ENCODE measurements at places on chromosomes 16 and 17.

DNA sequence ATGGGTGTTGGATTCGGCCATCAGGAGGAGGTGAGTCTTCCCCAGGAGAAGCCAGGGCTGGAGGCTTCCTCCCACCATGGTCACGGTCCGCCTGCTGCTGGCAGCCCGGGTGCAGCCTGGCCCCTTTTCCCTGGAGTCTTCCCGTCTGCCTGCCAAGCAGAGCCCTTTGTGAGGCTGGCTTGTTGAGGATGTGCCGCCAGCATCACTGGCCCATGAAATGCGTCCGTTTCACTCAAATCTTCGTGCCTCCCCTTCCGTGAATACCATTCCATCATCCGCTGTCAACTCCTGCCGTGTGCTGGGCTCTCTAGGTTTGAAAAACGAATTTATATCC is 9.6 kb downstream of the VPS4A start:
- DNase-seq: no peak

GRCh38 chr16:53580038-53580802 is 77.2 kb upstream of the AKTIP start:
- DNase-seq: no peak

DNA sequence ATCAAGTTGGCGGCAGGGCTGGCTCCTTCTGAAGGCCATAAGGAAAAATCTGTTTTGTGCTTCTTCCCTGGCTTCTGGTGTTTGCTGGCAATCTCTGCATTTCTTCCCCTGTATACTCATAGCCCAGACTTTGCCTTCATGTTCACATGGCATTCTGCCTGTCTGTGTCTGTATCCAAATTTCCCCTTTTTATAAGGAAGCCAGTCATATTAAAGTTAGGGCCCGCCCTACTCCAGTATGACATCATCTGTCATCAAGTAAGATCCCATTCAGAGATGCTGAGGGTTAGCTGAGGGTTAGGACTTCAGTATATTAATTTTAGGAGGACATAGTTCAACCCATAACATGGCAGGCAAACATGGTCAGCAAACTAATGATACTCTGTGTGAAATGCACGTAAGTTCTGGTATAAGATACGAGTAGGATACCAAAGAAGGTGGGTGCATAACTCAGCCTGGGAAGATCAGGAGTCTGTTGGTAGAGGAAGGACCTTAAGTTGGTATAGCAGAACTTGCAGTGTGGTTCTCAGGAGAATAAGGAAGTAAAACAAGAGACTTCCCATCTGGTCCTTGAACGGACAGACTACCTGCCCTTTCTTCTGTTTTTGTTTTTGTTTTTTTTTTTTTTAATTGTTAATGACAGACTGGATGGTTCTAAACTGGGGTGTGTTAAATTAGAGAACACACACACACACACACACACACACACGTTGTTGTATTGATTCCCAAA is 13.9 kb downstream of the MAP2K6 start:
- DNase-seq: no peak

- no peak for DNase-seq
Observed at GRCh38 chr17:60188759-60189158, 39.0 kb downstream of the CA4 start.

GRCh38 chr17:51857052-51857597 is 301.4 kb downstream of the CA10 start:
- DNase-seq: no peak

DNA sequence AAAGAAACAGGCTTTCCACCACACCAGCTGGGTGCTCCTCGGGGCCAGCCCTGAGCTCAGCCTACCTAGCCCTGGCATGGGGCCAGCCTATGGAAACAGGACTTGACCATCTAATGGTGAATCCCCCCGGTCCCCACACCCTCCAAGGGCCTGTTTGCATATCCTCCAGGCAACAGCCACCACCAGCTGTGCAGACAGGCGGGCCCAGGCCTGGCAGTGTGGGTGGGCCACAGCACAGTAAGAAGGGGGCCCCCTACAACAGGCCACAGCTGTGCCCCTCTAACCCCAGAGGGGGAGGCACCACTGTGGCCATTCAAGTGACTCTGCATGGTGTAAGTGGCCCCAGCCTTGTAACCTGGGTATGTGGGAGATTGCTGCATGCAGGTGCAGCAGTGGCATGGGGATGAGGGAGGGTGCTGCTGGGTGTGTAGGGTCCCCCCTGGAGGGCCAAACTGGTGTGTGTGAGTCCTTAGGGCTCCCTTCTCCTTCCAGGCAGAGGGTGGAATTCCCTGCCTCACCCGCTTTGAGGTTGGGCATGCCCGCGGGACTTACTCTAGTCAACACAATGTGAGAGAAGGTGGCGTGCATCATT is 148.2 kb downstream of the C16orf78 start:
- DNase-seq: no peak

DNA sequence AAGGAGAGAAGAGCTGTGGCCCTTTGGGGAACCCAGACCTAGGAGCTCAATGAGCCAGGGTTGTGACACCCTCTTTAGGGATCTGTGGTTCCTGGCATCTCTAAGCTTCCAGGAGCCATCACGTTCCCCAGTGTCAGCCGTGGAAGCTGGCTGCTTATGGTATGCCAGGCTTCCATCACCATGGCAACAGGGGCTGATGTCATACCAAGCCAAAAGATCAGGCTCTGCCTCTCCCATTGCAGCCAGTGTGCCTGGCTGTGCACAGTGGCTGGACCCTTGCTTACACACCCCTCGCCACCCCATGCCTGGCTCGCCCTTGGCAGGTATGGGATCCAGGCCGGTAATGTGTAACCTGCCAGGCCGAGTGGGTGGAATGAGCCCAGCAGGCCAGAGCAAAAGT is 91.1 kb downstream of the SSH2 start:
- no peak for DNase-seq

GRCh38 chr17:5915337-5915736 is 154.8 kb upstream of the WSCD1 start:
- no peak for DNase-seq

DNA sequence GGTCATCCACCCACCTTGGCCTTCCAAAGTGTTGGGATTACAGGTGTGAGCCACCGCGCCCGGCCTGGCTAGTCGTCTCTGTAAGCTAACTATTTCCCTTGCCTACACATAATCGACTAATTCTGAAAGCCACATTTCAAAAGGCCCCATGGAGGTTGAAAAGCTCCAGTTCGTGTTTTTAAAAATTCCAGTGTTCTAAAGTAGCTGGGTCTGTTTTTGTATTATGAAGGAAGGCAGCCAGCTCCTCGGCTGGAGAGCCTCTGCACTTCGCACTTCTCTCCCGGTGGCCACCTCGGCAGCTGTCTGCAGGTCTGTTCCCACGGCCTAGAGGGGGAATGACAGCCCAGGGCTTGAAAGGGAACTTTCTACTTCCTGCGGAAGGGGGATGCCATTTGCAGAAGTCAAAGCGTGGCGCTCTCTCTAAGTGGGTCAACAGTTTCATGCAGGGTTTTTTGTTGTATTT is 16.9 kb downstream of the HASPIN start:
- DNase-seq: no peak

DNA sequence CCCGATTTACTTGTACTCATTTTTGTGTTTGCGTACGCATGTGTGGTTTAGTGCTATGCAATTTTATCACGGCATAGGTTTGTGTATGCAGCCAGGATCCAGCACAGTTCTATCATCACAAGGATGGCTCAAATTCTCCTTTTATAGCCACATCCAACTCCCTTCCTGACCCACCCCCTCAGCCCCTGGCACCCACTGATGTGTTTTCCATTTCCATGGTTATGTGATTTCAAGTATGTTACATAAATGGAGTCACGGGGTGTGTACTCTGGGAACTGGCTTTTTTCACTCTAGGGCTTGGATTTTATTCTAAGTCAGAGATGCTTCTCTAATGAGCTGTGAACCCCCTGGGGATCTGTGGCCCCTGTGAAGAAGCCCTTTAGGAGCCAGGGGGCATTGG is 16.8 kb downstream of the IL4R start:
- no peak for DNase-seq

- no peak for DNase-seq
Observed at GRCh38 chr17:47690121-47690520, 3.8 kb upstream of the TBKBP1 start.

GRCh38 chr16:51151961-51152663 is 1.0 kb upstream of the SALL1 start:
- no peak for DNase-seq

DNA sequence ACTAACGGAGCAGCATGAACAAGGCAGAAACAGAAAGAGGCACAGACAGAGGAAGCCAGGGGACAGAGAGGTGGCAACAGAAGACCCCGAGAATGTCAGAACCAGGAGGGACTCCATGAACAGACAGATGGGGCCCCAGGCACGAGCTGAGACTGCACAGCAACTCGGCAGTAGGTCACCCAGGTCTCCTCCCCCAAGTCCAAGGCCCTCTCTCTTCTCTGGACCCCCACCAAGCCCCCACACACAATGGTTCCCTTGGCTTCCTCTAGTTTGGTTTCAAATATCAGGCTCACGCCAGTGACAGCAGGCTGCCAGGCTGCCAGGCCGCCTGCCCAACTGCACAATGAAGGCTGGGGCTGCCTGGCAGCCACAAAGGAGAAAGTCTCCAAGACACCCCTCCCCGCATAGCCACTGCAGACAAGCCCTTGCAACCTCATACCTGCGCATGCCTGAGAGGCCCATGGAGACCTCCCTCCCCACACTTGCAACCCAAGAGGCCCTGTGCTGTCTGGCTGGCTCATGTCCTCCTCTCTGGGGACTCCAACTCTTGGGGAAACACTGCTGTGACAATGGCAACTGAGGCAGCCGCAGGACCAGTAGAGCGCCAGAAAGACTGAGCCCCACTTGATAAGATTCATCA is 54.8 kb downstream of the PIMREG start:
- no peak for DNase-seq

GRCh38 chr16:77332792-77333191 is 102.0 kb downstream of the ADAMTS18 start:
- no peak for DNase-seq

DNA sequence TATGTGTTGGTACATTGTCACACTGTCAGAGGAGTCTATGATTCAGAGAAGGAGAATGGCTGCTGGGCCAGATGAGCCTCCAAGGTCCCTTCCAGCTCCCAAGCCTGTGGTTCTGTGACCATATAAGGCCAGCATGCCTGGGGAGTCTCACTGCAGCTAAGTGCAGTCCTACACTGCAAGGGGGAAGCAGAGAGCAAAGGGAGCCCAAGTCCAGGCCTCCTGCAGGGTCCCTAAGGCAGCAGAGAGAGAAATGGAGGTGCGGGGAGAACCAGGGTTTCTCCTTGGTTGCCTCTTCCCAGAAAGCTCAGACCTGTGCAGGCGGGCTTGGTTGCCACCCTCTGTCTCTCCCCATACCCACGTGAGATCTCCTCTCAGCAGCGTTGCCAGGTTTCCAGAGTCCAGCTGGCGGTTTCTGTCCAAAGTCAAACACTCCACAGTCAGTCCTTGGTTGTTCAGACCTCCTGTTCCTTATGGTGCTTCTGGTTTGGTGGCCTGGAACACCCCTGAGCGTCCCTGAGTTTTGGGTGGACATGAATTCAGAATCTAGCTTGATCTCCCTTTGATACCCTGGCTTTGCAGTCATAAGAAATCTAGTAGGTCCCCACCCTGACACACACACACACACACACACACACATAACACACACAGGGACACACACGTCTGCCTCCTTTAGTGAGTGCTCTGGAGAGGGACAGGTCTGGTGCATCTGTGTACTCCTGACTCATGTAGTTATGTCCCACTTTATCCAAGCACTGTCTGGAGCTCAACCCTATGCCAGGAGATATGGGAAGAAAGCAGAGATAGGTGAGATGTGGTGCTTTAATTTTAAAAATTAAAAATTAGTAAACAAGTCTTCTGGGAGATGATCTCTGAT is 78.8 kb downstream of the GNAO1 start:
- DNase-seq: no peak

DNA sequence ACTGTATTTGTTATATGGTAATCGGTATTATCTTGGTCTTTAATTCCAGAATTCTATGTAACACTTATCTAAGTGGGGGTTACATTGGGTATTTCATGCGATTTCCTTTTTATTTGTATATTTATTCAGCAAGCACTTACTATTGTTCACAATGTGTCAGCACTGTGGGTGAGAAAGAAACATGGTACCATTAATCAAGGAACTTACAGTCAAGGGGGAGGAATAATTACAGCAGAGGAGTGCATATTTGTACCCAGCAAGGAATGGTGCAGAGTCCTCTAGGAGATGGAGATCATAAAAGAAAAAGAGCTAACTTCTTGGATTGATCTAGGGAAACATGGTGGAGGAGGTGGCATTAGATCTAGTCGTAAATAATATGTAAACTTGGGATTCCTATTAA is 117.0 kb upstream of the KCNJ16 start:
- DNase-seq: no peak

DNA sequence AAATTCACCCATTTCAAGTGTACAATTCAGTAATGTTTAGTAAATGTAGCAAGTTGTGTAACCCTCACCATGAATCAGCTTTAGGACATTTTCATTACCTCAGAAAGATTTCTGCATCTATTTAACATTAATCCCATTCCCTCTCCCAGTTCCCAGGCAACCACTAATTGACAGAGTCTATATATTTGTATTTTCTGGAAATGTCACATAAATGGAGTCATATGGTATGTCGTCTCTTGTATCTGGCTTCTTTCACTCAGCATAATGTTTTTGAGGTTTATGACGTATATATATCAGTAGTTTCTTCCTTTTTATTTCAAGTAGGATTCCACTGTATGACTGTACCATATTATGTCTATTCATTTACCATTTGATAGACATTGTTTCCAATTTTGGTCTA is 199.8 kb downstream of the CYB561 start:
- no peak for DNase-seq

- no peak for DNase-seq
Observed at GRCh38 chr16:85947230-85948137, 48.5 kb downstream of the IRF8 start.

DNA sequence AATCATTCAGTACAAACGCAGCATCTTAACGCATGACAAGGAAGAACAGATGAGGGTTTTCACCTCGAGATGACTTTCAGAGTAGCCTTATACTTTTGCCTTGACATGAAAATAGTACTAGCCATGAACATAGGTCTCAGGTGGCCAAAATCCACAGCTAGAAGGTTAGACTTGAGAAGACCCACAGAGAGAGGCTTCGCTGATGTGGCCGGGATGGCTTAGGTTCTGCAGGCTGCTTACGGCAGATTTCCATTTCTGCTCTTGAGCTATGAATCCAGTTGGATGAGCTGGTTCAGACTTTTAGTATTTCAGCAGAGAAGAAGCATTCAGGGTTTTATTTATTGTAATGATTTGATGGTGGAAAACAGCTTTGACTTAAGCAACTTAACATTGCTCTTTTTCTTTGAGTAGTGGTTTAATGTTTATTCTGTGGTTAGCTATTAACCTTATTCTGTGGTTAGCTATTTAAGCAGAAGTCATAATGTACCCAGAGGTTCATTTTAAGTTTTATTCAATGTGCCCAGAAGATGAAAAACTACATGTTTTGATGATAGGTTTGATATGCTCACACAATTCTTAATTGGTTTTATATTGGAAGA is 7.6 kb downstream of the KRT24 start:
- no peak for DNase-seq

- peak; percentile 68 for DNase-seq
Observed at GRCh38 chr16:71746442-71747046, 22.0 kb upstream of the PHLPP2 start.

GRCh38 chr17:57541472-57542394 is 203.4 kb downstream of the CCDC182 start:
- no peak for DNase-seq

GRCh38 chr17:77083531-77083930 is 57.2 kb upstream of the SEC14L1 start:
- peak; percentile 32 for DNase-seq

- DNase-seq: no peak
Observed at GRCh38 chr17:38687286-38687685, 12.5 kb upstream of the EPOP start.

Data from erythroblast (primary cell).